ENCODE measurements at places on chromosomes 2 and 18. TPM values are rescaled to one million over a fixed set of nuclear protein-coding genes. Genes with fewer than 3 reads are reported as not detected.

Gene NT5DC4
- not detected for polyA plus RNA-seq

Gene FOXI3
- not detected for polyA plus RNA-seq

Gene CNDP1
- polyA plus RNA-seq, result not detected

Gene ALPP
- polyA plus RNA-seq, result not detected

Gene RNASEH1
- 4.5 TPM for polyA plus RNA-seq

Gene LRRC30
- not detected for polyA plus RNA-seq

DNA sequence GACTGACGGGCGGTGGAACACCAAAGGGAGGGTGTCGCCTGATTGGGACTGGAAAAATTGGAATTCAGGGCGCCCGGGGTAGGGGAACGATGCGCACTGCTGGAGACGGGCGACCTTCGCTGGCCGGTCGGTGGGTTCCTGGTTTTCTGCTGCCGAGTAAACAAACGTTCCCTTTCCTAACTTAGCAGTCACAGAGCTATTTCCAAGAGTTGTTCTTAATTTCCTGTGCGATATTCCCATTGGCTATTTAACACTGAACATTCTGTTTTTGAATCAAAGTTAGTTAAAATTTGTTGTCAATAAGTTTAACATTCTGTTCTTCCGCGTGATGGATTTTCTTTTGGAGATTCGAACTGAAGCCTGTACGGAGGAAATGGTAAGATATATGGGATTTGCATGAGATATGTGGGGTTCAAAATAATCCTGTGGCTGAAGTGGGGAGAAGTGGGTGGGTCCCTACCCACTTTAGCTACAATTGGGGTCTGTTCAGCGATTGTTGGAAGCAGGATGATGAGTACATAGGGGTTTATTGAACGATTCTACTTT is 862 bp downstream of the C18orf54 start:
- no peak for DNase-seq

GRCh38 chr2:142052220-142052863 is 78.5 kb downstream of the LRP1B start:
- DNase-seq, result no peak

DNA sequence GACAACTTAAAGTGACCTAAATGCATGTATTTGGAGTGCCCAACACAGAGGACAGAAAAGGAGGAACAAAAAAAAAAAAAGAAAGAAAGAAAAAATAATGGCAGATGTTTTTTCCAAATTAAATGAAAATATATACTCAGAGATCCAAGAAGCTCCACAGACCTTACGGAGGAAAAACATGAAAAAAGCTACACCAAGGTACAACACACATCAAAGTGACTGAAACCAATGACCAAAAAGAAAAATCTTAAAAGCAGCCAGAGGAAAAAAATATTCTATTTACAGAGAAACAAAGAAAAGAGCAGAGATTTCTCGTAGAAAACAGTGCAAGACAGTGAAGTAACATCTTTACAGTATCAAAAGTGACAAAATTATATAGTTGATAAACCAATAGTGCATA is 5.1 kb downstream of the FANCL start:
- no peak for DNase-seq

DNA sequence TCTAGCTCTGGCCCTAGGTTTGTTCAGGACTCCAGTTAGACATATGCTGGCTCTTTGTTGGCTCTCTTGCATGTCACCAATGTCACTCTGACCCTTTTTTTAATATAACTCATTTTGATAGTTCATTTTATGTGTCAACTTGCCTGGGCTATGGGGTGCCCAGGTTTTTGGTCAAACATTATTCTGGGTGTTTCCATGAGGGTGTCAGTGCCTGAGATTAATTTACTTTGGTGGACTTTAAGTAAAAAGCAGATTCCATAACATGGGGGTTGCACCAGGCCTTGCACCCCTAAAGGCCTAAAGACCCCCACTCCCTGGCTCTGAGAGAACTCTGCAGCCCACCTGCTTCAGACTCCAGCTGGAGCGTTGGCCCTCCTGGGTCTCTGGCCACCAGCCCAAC is 48.1 kb upstream of the SNTG2 start:
- DNase-seq, result no peak

DNA sequence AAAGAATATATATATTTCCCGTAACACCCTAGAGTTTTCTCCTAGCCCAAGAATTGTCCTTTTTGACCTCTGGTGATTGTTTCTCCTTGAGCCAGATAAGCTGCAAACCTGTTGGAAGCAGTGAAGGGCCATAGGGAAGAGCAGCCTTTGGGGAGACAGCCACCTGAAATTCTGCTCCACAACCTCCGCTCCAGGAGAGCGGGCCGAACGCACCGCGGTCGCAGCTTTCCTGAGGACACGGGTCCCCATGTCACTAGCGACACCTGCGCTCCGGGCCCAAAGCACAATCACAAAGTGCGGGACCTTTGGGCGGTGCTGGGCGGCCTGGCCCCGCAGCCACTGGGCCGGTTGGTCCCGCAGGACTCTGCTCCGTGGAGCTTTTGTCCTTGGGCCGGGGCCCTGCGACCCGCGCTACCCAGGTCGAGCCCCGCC is 557 bp upstream of the DSG2 start:
- DNase-seq, result peak; percentile 10

DNA sequence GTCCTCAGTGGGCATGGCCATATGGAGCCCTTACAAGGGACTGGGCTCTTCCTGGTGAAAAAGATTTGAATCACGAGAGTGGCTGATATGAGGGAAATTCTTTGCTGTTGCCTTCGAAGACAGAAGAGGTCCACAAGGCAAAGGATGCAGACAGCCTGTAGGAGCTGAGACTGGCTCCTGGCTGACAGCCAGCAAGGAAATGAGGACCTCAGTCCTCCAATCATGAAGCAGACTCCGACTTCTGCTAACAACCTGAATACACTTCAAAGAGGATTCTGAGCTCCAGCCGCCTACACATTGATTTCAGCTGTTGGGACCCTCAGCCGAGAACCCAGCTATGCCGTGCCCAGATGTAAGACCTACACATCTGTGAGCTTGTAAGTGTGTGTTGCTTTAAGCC is 3.0 kb upstream of the ST8SIA5 start:
- no peak for DNase-seq

GRCh38 chr2:72026819-72027425 is 120.7 kb downstream of the CYP26B1 start:
- peak; percentile 7 for DNase-seq

DNA sequence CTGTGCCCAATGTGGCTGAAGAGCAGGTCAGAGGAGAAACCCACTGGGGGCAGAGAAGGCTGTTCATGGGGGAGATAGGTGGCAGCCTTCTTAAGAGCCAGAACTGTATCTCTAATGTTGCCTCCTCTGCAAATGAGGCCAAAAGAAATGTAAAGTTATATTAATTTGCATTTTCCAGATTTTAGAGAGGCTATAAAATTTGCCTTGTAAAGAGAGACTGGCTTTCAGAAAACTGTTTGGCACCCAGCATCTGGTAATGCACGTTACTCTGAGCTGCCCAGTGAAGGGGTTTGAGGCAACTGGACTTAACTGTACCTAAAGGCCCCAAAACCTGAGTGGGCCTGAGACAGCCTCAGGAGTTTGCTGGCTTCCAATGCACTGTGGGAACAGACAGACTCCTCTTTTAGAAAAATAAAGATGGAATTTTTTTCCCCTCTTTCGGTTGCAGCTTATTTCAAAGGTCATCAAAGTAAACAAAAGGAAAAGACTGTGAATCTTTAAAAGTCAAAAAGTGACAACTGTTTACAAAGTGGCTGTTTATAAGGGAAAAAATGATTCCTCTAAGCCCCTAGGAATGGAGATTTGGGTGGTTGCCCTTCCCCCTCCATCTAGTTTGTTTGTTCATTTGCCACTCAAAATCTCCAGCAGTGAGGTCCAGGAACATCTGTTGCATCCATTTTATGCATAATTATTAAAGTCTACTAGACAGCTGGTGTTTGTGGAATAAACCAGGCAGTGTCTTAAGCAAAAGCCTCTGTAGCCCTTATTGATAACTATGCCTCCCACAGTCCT is 132.2 kb upstream of the ZFP36L2 start:
- no peak for DNase-seq

DNA sequence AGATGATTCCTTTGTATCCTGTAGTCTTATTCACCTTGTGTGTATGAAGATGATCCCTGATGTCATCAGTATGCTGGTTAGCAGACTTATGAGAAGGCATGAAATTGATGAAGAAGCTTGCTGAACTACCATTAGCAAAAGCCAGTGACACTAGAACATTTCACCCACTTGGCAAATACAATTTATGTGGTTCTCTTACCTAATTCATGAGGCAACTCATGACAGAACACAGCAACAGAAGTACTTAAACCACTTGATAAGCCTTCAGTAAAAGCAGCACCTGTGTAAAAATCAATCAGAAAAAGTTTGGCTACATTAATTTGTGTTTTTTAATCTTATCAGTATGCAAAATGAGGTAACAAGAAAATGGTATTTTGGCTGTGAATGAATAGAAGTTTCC is 16.8 kb downstream of the SLC39A6 start:
- DNase-seq, result no peak

DNA sequence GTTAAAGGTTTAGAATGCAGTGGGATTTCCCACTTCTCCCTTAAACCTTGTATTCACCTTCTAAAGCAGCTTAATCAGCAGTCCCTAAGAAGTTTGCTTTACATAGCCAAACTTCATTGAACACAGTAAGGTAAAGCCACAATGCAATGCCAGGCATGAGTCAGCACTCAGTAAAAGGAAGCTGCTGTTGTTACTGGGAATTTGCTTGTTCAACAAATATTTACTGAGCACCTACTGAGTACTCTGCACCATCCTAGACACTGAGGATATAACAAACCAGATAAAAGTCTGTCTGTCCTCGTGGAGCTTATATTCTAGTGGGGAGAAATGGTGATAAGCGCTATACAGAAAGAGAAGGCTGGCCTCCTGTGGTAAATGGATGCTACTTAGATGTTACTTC is 162.7 kb downstream of the PKP4 start:
- no peak for DNase-seq

DNA sequence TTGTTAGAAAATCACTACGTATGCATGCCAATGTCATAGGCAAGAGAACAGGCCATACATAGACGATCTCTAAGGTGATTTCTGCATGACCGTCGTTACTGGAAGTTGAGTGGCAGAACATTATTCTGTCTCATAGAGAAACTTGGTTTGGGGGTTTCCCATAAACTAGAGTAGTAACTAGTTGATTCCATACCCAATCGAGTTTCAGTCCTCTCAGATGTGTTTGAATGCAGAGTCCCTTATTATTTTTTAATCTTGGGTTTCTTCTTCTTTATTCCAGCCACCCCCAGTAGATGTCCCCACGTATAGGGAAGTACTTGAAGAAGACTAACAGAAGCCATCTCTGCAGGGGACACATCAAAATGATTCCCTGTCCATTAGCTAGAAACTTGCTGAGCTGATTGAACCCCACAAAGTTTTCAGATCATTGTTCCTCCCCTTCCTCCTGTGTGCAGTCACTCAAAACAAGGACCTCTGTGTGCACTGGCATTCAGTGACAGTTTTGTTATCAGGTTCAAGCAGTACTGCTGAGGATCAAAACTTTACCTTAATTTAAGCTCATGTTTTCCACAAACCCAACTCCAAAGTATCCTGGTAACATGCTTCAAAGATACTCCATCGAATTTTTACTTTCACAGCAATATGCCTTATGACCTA is 68.4 kb upstream of the CDCA7 start:
- no peak for DNase-seq

DNA sequence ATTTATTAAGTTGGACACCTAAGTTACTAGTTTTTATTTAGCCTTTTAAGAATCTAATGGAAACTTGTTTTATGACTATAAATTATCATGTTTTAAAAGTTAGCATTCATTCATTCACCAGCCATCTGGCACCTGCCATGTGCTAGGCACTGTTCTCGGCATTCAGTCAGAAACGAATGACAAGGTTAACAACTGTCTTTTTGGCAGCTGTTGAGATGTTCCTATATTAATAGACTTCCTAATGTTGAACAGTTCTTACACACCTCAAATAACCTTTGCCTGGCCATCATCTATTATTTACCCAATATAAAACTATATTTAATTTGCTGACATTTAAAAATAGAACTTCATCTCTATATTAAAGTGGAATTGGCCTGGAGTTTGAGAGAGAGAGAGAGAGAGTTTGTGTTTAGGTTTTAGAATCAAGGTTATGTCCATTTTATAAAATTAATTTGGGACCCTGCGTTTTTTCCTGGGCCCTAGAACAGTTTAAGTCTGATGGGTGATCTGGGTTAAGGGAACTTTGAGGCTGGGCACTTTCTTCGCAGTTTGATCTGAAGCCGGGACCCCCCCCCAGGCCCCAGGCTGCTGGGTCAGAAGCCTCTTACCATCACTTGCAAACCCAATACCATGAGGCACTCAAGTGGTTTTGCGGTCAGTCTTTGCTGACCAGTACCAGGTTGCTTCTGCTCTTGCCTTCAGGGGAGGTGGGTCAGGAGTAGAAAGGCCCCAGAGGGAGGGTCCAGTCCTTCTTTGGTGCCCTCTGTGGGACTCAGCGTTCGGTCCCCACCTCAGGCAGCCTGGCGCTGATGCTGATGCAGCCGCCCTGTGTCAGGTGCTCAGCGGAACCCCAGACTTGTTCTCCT is 48.3 kb upstream of the ASB1 start:
- no peak for DNase-seq

DNA sequence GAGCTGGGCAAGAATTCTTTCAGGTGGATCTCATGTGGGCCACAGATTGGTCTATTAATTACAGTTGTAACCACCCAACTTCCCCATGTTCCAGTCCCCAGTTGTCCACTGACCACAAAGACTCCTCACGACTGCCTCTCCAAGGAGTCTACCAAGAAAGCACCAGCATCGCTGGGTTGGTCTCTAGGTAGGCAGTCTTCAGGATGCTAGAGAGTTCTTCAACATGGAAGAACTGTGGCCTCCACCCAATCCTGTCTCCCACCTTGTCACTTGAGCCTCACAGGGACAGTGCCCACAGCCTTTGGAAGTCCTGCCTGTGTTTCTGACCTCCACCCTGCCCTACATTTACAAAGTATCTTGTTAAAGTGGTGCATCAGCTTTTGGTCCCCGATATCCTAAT is 184.7 kb upstream of the FN1 start:
- no peak for DNase-seq

DNA sequence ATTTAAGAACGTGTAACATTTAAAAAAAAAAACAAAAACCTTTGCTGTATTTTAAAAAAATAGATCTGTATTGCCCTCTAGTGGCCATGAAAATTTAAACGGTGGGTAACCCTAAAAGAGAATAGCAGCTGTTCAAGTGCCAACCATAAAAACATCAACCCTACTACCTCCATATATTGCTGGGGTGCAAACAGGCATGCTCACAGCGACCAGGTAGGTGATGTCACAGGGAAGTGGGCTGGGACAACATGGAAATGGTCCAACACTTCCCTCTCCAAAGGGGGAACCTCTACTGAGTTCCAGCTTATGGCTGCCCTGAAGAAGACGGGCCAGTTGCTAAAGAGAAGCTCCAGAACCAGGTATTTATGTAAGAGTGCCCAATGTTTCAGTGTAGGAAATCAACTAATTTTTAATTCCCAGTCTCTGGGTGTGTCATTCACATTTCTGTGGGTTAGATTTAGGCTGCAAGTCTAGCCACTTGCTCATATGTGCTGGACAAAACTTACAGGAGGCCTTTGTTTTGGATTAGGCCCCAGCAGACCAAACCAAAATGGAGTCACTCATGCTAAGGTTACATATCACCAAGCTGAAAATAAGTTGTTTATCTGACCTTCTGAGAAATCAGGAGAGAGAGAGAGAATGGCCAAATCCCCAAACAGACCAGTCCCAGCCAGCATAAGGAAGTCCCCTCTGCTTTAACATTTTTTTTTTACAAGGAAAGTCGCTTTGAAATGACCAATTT is 54.5 kb downstream of the SKA1 start:
- no peak for DNase-seq

- DNase-seq, result no peak
Observed at GRCh38 chr2:207315131-207315530, 149.4 kb upstream of the KLF7 start.

GRCh38 chr2:238061315-238062202 is 758 bp downstream of the SCLY start:
- DNase-seq, result peak; percentile 25

Measured in adrenal gland (tissue), 19 donors.